ENCODE measurements at places on chromosomes 12 and 14. TPM values are rescaled to one million over a fixed set of nuclear protein-coding genes. Genes with fewer than 3 reads are reported as not detected.

Gene GARIN6
- polyA plus RNA-seq, result not detected

Gene LRIG3
- polyA plus RNA-seq, result 43.7 TPM

Gene CEBPE
- polyA plus RNA-seq, result 0.08 TPM

Gene KRT81
- not detected for polyA plus RNA-seq

Gene ALX1
- polyA plus RNA-seq, result 26.5 TPM

Gene NAV3
- 11.4 TPM for polyA plus RNA-seq

Gene DGLUCY
- polyA plus RNA-seq, result 78.7 TPM

Gene ATL1
- 8.4 TPM for polyA plus RNA-seq

Gene GTF2H3
- 48.3 TPM for polyA plus RNA-seq

Gene CAPZA3
- 0.38 TPM for polyA plus RNA-seq

Gene ARID2
- polyA plus RNA-seq, result 49.7 TPM

Gene OASL
- polyA plus RNA-seq, result 0.10 TPM

Gene GUCY2C
- 1.1 TPM for polyA plus RNA-seq

Gene FLRT2
- 254 TPM for polyA plus RNA-seq

Gene CIROP
- polyA plus RNA-seq, result not detected

Gene KCNH3
- polyA plus RNA-seq, result 5.2 TPM

Gene B3GNT4
- 6.4 TPM for polyA plus RNA-seq

Gene MANSC4
- 0.95 TPM for polyA plus RNA-seq

Gene SSPN
- 13.0 TPM for polyA plus RNA-seq

Gene KRT7
- 56.5 TPM for polyA plus RNA-seq

Gene B4GALNT3
- 18.3 TPM for polyA plus RNA-seq

Gene TDP1
- polyA plus RNA-seq, result 29.4 TPM

Gene TMEM117
- 14.0 TPM for polyA plus RNA-seq

Gene PYM1
- polyA plus RNA-seq, result 31.0 TPM

Gene KRT72
- not detected for polyA plus RNA-seq

Gene CLEC7A
- 2.8 TPM for polyA plus RNA-seq

Gene ARHGEF25
- polyA plus RNA-seq, result 30.5 TPM

Gene SYNDIG1L
- 0.50 TPM for polyA plus RNA-seq

Gene SLCO1A2
- polyA plus RNA-seq, result 0.32 TPM

Gene BTBD7
- polyA plus RNA-seq, result 62.0 TPM

Gene LBHD2
- not detected for polyA plus RNA-seq

Gene TEX52
- 3.1 TPM for polyA plus RNA-seq

Gene ZDHHC22
- polyA plus RNA-seq, result 0.57 TPM

Gene ANO2
- 4.9 TPM for polyA plus RNA-seq

Gene CPNE6
- 0.18 TPM for polyA plus RNA-seq

Gene ADAM21
- 0.93 TPM for polyA plus RNA-seq

Gene DPPA3
- polyA plus RNA-seq, result 0.17 TPM

Gene BCL11B
- polyA plus RNA-seq, result 2.7 TPM

Gene TMCC3
- 42.9 TPM for polyA plus RNA-seq

Gene TAS2R14
- 5.3 TPM for polyA plus RNA-seq

Gene TPH2
- polyA plus RNA-seq, result 0.10 TPM
